GDM1 (cell line): ENCODE measurements at places on chromosomes 7 and 10.

DNA sequence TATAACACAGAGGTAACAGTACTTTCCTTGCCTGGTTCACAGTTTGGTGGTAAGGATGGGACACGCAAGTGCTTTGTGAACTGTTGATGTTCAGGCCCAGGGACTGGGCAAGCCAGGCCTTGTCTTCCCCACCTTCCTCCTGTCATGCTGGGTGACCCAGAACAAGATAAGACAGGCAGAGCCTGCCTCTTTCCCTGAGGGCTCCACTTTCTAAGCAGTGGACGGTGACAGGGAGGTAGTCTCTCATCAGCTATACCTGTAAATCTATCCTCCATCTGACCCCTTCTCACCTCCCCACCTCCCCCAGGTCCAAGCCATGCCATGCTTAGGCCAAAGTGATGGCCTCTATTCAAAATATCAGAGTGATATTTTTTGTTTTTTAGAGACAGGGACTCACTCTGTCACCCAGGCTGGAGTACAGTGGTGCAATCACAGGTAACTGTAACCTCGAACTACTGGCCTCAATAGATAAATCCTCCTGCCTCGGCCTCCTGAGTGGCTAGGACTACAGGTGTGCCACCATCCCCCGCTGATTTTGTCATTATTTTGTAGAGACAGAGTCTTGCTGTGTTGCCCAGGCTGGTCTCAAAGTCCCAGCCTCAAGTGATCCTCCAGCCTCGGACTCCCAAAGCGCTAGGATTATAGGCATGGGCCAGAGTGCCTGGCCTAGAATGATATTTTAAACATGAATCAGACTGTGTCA, 42.8 kb downstream of the PDLIM1 start:
- DNase-seq = no peak

- no peak for DNase-seq
Measured at GRCh38 chr10:110817614-110818013, 54.1 kb upstream of the PDCD4 start.

DNA sequence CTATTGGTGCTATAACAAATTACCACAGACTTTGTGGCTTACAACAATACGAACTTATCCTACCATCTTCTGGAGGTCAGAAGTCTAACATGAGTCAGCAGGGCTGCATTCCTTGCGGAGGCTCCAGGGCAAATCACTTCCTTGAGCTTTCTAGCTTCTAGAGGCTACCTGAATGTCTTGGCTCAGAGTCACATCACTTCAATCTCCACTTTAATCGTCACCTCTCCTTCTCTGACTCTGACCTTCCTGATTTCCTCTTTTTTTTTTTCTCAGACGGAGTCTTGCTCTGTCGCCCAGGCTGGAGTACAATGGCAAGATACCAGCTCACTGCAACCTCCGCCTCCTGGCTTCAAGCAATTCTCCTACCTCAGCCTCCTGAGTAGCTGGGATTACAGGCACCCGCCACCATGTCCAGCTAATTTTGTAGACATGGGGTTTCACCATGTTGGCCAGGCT, 44.6 kb upstream of the ANAPC16 start:
- DNase-seq = no peak

DNA sequence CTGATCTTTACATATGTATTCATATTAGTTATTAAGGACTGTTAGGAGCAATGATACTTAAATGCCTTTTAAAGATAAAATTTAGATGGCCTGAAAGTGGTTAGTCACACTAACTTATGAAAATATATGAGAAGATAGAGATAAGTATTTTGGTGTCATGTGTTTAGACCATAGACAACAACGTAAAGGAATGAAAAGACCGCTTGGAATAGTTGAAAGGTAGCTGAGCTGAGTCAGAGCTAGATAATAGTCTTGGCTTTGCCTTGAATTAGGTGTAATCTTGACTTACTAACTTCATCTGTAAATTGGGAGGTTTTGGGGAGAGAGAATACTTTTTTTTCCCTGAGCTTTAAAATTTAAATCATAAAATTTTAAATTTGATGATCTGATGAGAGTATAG, 127.0 kb downstream of the LYZL1 start:
- no peak for DNase-seq

- no peak for DNase-seq
Measured at GRCh38 chr7:7256731-7257274, 74.5 kb downstream of the C1GALT1 start.

DNA sequence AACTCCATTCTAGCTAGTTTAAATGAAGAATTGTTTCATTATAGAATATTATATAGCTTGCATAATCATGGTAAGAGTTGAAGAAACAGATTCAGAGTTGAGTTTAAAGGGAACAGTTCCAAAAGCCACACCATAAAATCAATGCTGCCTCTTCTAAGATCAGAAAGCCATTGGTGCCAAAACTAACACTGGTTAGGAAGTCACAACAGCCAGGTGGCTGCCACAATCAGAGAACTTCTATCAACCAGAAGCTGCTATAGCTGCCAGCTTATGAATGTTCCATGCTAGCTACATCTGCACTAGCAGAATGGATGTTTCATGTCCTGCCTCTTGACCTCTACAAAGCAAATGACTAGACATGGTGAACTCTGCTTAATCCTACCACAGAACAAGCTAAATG, 583.1 kb upstream of the LRRN3 start:
- no peak for DNase-seq

DNA sequence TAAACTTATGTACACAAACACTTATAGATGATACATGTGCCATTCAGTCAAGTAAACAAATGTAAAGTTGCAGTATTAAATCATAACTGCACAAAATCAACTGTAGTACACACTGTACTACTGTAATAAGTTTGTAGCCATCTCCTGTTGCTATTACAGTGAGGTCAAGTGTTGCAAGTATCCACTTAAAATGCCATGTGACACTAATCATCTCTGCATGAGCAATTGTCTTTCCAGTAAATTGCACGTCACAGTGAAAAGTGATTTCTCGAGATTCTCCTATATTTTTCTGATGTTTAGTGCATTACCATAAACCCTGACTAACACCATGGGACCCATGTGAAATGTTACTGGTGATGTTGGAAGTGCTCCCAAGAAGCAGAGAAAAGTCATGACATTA, 293.3 kb upstream of the SP4 start:
- no peak for DNase-seq

GRCh38 chr10:92846854-92847201, 1.5 kb upstream of the EXOC6 start:
- no peak for DNase-seq

DNA sequence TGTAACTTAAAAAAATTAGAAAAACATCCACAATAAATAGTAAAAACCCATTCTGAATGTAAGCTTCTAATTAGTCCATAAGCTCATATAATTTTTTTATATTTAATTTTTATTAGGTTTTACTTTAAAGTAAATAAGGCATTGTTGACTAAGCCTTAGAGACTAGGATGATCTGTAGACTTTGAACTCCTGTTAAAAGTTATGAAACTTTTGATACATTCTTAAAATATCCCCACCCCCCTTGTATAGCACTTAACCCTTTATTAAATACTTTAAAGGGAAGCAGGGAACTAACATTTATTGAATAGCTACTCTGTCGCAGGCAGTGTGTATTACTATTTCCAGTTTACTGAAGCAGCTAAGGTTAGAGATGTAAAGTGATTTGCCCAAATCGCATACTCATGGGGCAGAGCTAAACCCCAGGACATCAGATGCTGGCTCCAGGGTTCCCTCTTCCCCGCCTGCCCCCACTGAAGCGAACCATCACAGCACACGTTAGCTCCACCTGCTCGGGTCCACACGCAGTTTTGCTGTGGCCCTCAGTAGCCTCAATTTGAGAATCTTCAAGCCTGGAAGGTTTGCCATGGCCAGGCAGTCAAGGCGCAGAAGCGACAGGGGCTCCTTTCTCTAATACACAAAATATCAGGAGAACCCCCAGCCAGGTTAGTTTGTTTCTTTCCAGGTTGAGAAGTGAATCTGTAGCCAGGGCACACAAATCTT, 762 bp downstream of the PON1 start:
- DNase-seq = no peak

DNA sequence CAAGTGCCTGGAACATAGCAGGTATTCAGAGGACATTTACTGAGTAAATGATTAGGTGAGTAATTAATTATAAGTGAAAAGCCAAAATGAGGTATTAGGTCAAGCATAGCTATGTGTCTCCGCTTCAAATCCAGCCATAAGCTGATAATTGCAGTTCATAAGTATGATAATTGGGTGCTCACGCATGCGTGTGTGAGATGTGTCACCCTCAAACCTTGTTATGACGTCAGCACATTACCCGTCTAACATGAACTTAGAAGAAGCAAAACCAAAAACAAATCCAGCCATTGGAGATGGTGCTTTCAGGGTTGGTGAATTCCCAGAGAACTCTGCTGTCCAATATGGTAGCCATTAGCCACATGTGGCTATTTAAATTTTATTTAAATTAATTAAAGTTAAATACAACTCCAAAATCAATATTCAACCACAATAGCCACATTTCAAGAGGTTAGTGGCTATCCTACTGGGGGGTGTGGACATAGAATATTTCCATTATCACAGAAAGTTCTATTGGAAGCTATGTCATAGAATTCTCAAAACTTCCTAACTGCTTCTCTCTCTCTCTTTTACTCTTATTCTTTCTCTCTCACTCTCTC, at the start of gene CPA5:
Gene CPA5, plus strand, starts transcription at position 546 of the 596 bp plus-strand sequence. CDS start 1,670 bp downstream, outside the sequence.
- DNase-seq = no peak

DNA sequence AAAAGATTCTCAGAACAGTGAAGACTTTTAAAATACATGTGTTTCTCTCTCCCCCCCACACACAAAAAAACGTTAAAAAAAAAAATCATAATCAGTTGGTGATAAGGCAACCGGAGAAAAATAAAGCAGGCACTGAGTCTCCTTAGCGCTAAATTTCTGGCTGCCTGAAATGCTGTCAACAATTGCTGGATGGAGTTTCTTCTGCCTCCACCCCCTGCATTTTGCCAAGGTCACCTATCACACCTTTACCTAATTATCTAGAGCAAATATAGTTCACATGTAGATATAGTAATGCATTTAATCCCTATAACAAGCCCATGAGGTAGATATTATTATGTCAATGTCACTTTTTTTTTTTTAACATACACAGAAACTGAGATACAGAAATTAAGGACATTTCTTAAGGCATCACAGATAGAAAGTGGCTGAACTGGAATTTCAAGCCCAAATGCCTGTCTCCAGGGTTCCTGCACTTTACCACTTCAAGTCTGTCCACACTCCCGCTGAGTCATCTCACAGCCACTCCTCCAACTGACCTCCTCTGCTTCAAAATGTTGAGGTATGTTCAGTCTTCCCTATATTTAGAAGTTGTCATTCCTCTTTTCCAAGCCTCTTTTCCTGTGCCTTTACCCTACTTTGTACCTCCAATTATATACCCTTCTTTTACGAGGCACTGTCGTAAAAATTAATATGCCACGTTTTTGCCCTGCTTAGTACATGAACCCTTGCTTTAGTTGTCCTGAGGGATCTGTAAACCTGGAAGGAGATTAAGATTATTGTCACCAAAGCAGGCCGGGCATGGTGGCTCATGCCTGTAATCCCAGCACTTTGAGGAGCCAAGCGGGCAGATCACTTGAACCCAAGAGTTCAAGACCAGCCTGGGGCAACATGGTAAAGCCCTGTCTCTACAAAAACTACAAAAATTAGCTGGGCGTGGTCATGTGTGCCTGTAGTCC, 72.8 kb upstream of the MPP7 start:
- DNase-seq = no peak

DNA sequence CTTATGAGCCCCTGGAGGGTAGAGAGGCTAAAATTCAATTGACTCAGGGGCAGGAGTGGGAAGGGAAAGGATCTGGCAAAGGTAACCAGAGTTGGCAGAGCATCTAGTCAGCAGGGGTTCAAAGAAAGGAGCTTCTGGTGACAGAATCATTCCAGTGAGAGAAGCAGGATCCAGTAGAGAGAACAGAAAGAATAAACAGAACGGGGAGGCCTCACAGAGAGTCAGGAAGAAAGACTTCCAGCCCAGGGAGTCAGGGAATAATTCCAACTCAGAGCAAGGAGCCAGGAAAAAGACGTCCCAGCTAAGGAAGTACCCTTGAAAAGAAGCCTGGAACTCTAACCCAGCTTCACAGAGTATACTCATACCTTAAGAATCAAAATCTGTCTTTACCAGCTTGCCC, 66.6 kb upstream of the CPXM2 start:
- DNase-seq = no peak
